ENCODE measurements at places on chromosomes 7 and 10.

- peak; percentile 12 for DNase-seq
These were observed 118.8 kb downstream of the HERPUD2 start for GRCh38 chr7:35576031-35576573.

DNA sequence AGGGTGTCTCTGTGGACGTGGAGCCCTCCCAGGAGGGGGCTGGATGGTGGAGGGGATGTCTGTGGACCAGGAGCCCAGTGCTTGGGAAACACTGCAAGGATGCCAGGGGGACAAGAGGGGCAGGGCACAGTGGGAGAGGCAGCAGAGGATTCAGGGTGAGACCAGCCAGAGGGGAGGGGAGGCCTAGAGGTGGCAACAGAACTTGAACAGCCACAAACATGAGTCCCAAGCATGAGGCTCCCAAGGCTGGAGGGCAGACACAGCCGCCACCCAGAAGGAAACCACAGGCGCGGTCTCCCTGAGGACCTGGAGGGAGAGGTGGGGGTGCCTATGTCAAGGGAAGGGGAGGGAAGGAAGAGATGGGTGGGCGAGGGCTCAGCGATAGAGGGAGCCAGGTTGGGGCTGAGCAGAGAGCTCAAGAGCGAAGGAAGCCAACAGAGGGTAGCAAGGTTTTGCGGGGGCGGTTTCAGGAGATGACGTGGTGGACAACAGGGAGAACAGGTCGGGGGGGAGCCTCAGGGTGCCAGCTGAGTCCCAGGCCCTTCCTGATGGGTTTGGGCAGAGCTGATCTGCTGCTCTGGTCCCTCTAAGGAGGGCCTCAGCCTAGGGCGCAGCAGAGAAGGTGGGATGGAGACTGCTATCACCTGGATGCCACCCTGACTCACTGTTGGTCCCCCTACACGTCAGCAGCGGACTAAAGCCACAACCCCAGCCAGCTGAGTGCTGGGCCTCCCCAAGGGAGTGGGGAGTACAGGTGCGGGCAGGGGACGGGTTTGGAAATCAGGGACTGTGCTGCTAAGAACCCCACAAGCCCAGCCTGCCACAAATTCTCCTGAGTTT is 6.7 kb upstream of the PILRA start:
- no peak for DNase-seq

- DNase-seq: no peak
These were observed 290.3 kb downstream of the TNS3 start for GRCh38 chr7:47291461-47292081.

- no peak for DNase-seq
These were observed 522.0 kb upstream of the LRRN3 start for GRCh38 chr7:110568932-110569331.

GRCh38 chr7:25884265-25884828 is 267.7 kb upstream of the NFE2L3 start:
- no peak for DNase-seq

- DNase-seq: no peak
These were observed 292.0 kb upstream of the MBL2 start for GRCh38 chr10:53064614-53065013.

DNA sequence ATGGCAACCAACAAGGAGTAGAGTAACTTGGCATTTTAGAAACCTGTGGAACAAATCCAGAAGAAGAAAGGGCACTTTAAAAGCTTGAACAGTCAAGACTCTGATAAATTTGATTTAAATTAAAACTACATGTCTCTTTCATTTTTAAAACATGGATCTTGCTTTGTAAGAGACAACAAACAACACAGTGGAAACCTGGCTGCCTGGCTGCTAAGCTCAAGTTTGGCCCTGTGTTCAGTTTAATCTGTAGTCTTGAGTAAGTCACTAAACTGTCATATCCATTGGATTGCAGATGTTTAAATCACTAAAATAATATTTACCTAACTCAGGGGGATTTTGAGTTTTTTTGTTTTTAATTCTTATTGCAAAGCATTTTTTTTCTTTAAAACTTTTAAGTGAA is 374.9 kb upstream of the SEMA3D start:
- no peak for DNase-seq

DNA sequence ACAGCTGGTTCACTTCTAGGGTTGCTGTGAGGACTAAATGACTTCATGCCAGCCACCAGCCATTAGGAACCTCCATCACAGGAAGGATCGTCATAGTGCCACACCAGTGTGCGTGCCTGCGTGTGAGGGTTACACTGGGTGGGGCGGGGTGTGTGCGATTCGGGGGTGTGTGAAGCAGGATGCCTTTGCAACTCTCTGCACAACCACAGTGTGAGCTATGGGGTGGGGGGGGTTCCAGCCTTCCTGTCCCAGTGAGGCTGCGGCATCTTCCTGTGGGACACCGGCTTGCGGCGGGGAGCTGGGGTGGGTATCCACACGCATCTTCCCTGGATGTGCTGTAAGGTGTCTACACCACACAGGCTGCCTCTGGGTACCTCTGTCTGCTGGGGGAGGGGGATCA is 6.9 kb upstream of the ELFN1 start:
- no peak for DNase-seq

DNA sequence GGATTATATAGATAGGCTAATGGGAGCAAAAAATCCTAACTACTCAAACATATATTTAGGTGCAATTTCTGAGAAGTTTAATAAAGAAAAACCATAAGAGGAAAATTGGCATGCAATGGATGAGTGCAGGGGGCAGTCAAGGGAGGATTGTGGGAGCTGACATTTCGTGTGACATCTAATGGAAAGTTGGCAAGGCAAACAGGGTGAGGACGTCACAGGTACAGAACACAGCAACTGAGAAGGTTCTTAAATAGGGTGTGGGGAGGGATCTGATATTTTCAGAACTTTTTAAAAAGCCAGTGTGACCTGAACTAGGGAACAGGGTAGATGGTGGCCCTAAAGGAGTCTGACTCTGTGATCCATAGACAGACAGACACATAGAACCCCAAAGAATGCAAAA is 194.9 kb upstream of the GLI3 start:
- DNase-seq: no peak

DNA sequence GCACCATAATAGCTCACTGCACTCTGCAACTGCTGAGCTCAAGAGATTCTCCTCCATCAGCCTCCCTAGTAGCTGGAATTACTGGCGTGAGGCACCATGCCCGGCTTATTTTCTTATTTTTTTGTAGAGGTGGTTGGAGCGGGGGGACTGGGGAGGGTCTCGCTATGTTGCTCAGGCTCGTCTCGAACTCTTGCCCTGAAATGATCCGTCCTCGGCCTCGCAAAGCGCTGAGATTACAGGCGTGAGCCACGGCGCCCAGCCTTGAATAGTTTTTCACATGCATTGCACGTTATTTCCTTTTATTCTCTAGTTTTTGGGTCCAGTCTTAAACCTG is 526 bp upstream of the LAMTOR4 start:
- no peak for DNase-seq

DNA sequence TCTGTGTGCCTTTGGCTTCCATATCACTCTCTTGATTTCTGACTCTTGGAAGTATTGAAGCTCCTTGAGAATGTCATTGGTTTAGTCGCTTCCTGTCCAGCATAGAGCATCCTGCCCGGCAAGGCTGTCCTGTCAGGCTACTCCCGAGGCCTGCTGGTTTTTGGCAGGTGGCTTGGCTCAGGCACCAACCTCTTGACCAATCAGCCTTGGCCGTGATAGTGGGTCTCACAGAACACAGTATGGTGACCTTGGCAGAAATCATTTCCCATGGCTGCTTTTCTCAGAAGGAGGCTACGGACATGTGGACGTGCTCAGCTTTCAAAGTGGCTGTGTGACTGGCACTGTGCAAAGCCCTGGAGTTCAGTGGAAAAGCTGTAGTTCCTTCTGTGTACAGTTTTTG is 516.9 kb downstream of the REEP3 start:
- DNase-seq: no peak

DNA sequence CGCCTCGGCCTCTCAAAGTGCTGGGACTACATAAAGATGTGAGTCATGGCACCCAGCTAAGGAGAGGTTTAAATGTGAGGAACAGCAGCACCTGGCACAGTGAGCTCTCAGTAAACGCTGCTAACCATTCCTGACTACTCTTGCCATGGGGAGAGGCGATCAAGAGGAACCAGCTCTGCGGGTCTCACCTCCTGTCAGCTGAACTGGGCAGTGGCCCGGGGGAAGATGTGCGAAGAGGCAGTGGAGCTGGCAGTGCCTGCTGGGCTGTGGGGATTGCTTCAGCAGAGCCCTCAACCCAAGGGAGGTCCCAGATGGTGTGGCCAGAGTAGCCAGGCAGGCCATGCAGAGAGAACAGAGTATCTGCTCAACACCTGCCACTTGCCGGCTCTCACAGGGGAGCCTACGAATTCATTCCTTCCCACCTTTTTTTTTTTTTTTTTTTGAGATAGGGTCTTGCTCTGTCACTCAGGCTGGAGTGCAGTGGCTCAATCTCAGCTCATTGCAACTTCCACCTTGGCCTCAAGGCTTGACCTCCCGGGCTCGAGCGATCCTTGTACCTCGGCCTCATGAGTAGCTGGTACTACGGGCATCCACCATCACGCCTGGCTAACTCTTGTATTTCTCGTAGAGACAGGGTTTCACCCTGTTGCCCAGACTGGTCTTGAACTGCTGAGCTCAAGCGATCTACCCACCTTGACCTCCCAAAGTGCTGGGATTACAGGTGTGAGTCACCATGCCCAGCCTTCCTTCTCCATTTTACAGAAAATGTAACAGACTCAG is 6.8 kb downstream of the POLM start:
- DNase-seq: no peak

DNA sequence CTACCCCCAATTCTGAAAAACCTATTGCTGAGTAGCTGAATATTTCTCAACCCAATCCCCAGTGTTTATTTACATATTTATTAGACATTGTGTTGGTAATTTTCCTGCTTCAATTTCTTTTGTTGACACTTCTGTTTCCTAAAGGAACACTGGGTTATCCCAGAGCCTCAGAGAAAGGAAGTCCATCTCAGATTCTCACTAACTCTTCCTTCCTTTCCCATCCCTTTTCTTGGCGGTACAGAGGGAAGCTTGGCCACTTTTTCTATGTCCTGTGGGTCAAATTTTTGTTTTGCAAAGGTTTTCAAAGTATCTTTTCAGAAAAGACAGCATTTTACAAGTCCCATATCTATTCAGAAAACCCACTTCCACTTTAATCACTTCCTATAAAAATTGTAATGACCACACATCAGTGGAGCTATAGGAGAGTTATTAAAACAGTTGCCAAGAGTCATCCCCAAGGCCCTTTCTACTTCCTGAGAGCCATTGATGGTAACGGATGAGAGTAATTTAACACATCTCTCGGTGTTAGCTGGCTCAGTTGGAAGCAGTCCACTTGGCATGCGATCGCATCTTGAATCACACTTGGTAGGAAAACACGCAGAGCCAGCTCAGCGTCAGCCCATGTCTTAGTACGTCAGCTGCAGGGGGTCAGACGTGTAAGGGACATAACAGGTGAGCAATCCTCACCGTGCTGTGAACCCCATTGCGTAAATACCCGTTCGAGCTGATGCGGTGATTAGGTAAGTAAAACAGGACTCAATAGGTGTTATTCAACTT is 231.1 kb upstream of the ADARB2 start:
- DNase-seq: no peak

DNA sequence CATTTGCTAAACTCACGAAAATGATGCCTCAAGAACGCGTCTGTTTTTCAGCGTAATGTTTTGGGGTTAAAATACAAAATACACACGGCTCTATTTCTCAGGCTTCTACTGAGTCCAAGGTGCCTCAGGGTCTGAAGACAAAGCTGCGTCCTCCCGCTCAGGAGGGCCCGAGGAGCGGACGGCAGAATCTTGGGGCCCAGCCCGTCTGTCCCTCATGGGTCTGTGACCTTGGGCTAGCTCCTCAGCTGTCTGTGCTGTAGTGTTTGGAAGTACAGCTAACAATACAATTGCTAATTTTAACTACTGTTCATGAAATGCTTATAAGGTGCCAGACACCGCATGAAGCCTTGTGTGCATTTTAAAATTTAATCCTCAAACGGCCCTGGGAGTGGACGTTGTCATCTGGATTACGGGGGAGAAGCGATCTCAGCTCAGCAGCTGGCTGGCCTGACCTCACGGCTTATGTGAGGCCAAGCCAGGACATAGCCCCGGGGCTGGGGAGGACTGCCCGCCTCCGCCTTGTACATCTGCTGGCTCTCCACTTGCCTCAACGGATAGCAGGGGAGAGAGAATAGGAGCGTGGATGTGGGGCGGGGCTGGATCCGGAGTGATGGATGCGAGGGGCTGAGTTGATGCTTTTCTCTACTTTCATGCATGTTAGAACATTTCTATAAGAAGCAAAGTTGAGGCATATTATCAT is 357.4 kb downstream of the GLRX3 start:
- DNase-seq: no peak

DNA sequence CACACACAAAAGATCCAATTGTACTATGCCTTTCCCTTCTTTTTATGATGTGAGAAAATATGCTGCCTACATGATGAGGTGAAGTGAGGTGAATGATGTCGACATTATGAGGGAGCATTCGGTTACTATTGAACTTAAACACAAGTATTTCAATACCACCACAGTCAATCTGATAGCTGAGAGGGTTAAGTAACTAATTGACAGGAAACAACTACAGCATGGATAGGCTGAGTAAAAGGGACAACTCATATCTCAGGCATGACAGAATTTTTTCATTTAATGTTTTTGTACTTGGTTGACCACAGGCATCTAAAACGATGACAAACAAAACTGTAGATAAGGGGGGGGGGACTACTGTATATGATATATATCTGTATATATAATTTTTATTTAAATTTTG is 488.9 kb downstream of the SH2D4B start:
- DNase-seq: no peak

GRCh38 chr10:114206902-114207301 is 27.7 kb downstream of the TDRD1 start:
- no peak for DNase-seq

- DNase-seq: no peak
These were observed 15.7 kb downstream of the TMEM106B start for GRCh38 chr7:12226756-12227155.

- DNase-seq: no peak
These were observed 9.1 kb downstream of the TMEM72 start for GRCh38 chr10:44920252-44920651.

DNA sequence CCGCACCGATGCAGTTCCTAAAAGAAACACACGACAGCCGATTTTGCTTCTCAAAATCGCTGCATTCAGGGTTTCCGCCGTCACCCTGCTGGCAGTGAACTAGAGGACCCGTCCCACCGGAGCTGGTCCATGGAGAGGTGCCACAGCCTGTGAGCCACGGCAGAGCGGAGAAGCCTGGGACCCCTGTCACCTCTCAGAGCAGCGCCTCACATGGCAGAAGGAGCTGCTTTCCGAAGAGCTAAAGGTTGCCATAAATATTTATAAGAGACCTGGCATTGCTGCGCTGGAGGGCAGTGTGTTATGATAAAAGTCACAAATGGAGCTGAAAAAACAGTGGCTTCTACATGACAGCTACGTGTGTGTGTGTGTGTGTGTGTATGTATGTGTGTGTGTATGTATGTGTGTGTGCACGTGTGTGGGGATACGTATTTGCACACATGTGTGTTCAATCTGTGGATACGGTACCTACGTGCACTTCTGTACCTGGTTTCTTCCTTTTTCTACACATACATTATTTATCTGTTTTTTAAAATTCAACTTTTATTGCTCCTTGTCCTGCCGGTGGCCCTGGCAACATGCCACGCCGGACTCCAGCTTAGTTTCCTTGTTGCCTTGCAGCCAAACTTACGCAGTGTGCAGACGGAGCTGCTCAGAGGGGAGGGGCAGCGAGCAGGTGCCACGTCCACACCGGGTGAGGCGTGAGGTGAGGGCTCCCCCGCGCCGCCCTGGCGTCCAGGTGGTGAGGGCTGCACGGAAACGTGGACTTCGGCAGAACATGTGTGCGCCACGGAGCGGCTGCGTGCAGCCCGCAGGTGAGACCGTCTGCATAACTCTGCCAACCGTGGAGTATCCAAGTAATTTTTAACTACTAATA is 115.2 kb upstream of the PITRM1 start:
- no peak for DNase-seq

GRCh38 chr7:32573110-32573687 is 77.9 kb downstream of the AVL9 start:
- no peak for DNase-seq

All from putamen (tissue), 1 donor.